ENCODE measurements at places on chromosomes 11 and 22.

DNA sequence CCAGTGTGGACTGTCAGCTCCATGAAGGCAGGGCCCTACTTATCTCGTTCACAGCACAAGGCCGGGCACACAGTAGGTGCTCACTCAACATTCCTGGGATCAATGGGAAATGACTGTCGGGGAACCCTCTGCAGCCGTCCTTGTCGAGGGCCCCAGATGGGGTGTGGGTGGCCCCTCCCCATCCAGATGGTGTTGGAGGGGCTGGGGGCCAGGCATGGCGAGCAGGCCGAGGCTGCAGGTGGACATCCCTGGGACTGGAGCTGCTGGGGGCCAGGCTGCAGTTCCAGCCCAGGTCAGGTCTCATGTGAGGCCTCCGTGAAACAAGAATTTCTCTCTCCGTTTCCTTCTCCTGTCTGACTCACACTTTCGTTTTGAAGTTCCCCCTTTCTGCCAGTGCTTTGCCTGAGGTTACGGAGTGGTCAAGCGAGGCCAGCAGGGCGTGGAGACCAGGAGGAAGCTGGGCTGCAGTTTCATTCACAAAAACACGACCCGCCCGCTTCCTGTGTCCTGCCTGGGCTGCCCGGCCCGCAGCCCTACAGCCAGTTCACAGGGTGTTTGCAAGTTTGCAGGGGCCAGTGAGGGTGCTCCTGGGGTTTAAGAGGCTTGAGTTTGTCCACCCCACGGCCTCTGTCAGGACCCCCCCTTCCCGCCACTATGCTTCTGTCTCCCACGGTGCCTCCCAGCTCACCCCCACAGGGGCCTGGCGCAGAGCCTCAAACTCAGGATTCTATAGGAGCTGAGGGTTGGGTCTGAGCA lies 4.5 kb downstream of the MYEOV start:
- DNase-seq, result peak; percentile 55

- DNase-seq, result no peak
Observed at GRCh38 chr11:71566081-71566620, 788 bp downstream of the KRTAP5-10 start.

DNA sequence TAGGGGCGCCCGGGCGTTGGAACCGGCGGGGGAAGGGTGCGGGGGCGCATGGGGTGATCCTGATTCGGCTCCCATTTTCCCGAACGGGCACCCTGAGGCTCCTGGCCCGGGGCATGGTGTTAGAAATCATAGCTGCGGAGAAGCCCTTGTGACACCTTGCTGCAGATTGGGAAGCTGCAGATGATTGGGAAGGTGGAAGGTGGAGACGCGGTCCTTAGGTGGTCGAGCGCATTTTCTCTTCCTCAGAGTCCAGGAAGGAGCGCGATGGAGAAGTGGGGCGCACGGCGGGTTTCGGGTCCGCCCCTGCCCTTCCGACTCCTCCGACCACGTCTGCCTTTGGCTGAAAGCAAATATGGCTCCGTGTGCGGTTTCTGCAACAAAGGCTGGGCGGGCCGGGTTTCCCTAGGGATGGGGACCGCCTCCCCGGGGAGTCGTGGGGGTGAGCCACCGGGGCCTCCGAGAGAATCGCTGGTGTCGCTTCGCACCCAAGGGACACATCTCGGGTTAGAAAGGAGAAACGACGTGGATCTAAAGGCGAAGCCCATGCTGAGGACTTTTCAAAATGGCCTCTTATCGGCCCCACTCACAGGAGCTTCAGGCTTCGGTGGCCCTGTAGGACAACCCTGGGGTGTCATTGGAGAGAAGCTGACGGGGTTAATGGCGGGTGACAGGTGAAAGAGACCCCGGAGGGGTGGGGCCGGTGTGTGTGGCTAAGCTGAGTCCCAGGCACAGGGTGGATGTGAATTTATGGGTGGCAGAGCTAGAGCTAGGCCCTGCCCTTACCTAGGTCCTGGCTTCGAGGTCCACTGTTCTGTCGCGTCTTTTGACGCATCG lies 707 bp upstream of the FTH1 start:
- DNase-seq, result no peak

- DNase-seq, result no peak
Observed at GRCh38 chr22:27853424-27853823, 51.9 kb upstream of the MN1 start.

- no peak for DNase-seq
Observed at GRCh38 chr11:32050264-32050663, 40.6 kb upstream of the RCN1 start.

DNA sequence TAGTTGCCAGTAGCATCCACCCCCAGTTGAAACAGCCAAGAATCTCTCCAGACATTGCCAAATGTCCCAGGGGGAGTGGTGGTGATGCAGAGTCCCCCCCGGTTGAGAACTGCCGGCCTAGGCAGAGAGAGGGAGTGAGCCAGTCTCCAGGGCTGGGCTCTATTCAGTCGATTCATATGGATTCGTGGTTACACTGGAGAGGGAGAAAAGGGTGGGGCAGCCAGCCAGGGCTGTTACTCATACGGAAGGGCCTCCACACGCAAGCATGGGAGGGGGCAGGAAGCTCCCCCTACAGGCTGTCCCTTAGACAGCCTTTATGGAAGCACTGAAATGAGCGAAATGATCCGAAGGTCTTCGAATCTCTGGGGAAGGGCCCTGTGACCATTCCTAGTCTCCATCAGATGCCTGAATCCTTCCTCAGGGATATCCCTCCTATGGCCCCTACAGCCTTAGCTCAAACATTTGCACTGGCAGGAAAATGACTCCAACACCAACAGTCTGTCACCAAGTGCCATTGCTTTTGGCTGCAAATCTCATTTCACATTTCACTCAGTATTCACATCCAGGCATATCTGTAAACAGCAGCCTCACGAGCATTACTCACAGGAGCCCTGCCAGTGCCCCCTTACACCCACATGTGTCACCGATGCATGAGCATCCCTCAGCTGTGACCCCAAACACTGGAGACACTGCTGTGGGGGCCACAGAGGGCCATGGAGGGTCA lies 18.4 kb upstream of the TLCD5 start:
- DNase-seq, result no peak

GRCh38 chr11:8684600-8685290 lies 2.2 kb downstream of the RPL27A start:
- no peak for DNase-seq

GRCh38 chr11:74316772-74317505 lies 5.5 kb upstream of the P4HA3 start:
- no peak for DNase-seq

DNA sequence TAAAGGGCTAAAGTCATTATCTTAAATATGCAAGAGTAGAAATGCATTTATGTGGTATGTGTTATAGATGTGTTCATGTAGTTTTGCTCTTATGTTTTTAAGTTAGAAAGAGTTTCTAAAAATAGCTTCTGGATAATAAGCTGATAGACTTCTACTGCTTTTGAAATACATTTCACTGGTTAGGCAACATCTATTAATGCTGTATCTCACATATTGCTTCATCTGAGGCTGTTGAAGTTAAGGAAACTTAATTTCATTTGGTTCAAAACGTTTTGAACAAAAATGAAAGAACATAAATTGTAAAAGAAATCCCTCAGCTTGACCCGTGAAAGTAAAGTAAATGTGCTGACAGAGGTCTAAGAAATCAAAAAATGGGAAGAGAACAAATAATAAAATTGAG lies 164.0 kb upstream of the CTSC start:
- DNase-seq, result no peak

DNA sequence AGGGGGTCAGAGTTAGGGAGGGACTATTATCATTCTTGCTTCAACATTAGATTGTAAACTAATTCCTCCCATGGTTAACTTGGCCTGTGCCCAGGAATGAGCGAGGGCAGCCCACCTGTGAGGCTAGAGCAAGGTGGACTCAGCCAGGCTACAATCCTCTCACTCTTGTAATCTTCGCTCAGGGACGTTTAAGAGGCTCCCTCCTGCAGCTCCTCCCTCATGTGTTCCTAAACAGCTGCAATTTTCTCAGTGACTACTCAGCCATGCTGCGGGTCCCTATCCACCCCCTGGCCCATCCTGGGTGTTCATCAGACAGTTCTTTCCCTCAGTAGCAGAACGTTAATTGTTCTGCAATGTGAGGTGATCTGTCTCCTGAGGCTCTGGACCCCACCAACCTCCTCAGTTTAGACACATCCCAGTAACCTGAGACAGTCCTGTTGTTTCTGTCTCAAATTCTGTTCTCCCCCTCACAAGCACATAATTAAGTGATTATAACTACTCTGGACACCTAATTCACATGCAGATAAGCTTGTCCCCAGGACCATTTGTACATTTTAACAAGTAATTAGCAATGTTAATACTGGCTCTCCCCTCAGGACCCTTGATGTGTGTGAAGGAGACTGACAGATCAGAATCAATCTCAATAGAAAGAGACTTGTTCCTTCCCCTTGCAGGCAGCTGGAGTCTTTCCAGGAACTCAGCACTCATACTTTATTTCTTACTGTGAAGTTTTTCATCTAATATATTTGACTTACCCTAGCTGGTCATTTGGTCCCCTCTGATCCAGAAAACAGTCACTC lies 337.2 kb upstream of the B3GAT1 start:
- DNase-seq, result no peak

DNA sequence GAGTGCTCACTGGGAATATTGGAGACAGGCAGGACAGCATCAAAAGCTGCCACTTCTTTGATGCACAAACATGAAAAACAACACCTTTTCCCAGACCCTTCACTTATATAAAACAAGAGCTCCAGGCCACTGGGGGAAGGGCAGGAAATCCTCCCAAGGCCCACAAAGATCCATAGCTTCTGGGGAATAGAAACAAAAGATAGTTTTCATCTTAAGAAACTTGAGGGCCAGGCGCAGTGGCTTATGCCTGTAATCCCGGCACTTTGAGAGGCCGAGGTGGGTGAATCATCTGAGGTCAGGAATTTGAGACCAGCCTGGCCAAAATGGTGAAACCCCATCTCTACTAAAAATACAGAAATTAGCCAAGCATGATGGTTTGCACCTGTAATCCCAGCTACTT lies 15.3 kb downstream of the RTL6 start:
- no peak for DNase-seq

GRCh38 chr11:128692753-128693415 lies 988 bp upstream of the FLI1 start:
- no peak for DNase-seq

DNA sequence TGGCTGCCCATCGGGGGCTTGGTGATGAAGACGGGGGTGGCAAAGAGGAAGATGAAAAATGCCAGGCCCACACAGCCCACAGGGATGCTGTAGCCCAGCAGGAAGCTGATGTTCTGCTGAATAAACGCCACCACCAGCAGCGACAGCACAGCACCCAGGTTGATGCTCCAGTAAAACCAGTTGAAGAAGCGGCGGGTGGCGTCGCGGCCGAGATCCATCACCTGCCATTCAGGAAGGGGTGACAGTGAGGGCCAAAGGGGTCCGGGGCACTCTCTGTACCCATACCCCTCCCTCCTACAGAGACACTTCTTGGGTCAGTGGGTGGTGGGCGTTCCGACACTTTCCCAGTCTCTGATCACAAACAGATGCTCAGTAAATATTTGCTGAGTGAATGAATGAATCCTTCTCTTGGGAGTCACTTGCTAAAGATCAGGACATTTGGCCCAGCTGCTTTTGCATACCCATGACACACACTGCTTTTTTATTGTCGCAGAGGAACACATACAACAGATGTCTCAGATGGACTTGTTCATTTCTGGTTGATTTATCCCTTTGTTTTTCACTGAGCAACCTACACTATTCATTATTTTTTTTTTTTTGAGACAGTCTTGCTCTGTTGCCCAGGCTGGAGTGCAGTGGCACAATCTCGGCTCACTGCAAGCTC lies 5.2 kb downstream of the SLC15A3 start:
- no peak for DNase-seq

DNA sequence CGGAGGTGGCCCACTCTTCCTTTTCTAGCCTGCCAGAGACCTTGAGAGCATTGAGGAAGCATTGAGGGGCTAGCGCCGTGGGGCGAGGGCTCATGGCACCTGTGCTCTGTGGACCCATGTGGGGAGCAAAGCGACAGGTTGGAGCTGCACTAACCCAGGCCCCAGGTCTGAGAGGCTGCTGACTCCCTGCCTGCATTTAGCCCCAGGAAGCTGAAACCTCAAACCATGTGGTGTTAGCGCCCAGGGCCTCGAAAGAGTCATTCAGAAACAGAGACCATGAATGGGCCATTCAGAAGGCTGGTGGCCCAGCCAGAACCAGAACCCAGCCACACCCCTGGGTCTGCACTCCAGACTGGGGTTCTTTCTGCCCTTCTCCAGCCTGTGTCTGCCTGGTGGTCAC lies 88.6 kb downstream of the BCR start:
- no peak for DNase-seq

DNA sequence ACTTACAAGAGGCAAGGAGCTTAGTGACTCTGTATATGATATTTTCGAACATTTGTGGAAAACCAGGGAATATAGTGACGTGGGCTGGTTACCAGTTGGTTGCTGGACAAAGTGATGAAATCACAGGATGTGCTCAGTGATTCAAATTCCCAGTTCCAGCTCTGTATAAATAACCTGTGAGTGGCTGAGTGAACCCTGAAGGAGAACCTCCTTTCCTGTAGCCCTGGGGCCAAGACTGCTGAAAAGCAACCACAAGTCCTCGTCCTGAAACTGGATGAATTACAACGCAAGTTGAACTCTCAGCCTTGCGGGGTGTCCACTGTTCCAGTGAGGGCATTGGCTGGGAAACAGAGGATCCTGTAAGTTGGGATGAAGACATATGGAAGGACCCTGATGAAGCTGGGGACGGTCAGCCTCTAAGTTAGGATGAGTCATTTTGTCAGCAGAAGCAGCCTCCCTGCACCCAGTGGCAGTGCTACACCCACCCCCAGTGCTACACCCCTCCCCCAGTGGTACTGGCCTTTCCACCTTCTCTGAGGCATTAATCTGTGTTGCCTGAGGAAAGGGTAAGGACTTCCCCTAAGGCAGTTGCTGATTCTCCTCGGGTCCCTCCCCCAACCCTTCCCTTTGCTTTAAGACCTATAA lies 22.0 kb upstream of the CD81 start:
- no peak for DNase-seq

GRCh38 chr22:21902296-21903087 lies 35.0 kb upstream of the MAPK1 start:
- DNase-seq, result no peak

- DNase-seq, result peak; percentile 21
Observed at GRCh38 chr11:74466916-74467885, at the start of gene KCNE3. KCNE3 (minus strand) TSS chr11:74467549; CDS start chr11:74457563, 9,986 bp downstream.

- DNase-seq, result no peak
Observed at GRCh38 chr11:5700421-5701054, 10.9 kb downstream of the TRIM22 start.

DNA sequence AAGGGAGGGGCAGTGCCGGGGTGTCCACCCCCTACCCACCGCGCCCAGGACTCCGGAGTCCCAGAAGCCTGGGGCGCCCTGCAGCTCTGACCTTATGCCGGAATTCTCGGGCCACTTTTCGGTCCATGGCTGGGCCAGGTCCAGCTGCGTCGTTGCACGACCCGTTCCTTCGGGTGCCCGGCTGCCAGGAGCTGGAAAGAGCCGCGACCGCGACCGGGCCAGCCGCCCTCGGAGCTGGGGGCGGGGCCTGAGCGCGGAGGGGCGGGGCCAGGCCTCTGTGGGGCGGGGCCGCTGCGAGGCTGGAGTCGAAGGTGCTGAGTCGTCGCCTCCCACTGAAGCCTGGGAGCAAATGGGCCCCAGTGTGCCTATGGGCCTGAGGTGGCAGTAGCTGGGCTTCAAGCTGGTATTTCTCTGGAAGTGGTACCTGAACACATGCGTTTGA lies at the start of gene USH1C:
Gene USH1C (minus strand): TSS at position 236 of the 442 bp plus-strand sequence. CDS start 109 bp downstream, at position 127.
- DNase-seq, result no peak

GRCh38 chr22:45216133-45217003 lies 24.3 kb downstream of the KIAA0930 start:
- DNase-seq, result no peak
